ENCODE measurements at places on chromosomes 5 and 9.

DNA sequence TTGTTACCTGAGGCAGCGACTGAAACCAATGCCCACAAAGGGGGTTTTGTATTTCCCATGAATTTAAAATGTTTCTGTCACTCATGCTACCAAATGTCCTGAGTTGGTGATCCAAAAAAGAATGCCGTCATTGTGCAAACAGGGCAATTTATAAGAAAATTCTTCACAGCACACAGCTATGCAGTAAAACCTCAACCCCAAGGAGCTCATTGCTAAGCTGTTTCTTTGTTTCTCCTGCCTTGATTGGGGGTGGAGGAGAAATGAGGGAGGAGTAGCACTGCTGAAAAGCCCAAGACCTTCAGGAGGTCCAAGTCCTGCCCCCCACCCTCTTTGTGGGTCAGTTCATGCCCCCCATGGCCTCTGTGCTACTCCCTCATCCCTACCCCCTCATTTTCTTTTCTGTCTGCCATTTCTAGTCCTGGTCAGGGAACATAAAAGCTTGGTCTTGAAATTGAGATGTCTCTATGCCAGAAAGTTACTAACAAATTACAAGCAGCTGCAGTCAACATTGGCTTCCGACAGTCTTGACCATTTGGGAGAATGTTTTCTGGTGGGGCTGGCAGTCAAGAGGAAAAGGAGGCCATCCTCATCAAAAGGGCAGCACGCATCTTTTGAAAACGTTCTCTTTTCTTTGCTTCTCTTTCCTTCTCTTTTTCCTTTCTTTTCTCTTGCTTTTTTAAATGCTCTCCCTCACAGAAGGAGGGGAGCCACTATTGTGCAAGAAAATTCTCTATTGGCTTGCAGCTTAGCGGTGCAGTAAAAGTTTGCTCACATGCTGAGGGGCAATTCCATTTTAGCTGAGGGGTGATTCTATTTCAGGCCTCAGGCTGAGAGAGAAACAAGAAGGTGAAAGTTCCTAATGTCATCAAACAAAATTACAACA is 133.3 kb downstream of the GCNT1 start:
- no peak for DNase-seq

- no peak for DNase-seq
Measured at GRCh38 chr9:95570150-95570549, 53.4 kb upstream of the PTCH1 start.

DNA sequence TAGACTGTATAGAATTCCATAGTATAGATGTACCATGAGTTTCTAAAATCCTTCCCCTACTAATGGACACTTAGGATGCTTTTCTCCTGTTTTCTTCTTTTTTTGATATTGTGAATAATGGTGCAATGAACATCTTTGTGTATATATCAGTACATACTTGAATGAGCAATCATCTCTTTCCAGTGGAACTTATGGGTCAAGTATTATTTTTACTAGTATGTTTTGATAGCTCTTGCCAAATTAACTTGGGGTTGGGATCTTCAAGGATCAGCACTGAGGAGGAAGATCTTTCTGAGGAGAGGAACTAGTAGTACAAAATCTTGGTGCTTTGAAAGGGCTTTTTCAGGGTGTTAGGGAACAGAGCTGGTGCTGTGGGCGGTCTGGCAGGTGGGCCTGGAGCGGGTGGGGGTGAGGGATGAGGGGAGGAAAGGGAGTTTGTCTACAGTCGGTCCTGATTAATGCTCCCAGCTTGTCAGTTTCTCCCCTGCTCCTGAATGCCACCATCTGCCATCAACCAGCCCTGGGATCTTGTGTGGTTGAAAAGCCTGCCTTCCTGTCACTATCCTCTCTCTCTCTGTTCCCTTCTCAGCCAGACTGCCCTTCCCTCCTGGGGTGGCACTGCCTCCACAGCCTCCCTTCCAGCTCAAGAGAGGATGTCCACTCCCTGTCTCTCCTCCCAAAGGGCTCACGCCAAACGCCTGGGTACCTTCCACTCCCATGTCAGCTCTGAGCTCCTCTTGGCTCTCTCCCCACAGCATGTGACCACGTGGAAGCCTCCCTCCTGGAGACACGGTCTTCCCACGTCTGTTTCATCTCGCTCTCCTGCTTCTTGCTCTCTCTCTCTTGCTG is 185.9 kb downstream of the DAB2IP start:
- DNase-seq, result no peak

GRCh38 chr5:142863856-142864255 is 93.7 kb downstream of the ARHGAP26 start:
- no peak for DNase-seq

DNA sequence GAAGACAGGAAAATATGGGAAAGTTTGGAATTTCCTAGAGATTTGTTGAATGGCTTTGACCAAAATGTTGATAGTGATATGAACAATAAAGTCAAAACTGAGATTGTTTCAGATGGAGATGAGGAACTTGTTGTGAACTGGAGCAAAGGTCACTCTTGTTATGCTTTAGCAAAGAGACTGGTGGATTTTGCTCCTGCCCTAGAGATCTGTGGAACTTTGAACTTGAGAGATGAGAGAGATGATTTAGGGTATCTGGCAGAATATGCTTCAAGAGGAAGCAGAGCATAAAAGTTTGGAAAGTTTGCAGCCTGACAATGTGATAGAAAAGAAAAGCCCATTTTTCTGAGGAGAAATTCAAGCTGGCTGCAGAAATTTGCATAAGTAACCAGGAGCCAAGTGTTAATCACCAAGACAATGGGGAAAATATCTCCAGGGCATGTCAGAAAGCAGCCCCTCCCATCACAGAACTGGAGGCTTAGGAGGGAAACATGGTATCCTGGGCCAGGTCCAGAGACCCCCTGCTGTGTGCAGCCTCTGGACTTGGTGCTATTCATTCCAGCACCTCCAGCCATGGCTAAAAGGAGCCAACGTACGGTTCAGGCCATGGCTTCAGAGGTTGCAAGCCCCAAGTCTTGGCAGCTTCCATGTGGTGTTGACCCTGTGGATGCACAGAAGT is 114.3 kb upstream of the STARD4 start:
- no peak for DNase-seq

GRCh38 chr9:13033959-13034693 is 245.4 kb downstream of the MPDZ start:
- DNase-seq, result no peak

- no peak for DNase-seq
Measured at GRCh38 chr9:20619487-20620200, 2.7 kb downstream of the MLLT3 start.

GRCh38 chr9:86901511-86901910 is 45.8 kb downstream of the GAS1 start:
- DNase-seq, result no peak

DNA sequence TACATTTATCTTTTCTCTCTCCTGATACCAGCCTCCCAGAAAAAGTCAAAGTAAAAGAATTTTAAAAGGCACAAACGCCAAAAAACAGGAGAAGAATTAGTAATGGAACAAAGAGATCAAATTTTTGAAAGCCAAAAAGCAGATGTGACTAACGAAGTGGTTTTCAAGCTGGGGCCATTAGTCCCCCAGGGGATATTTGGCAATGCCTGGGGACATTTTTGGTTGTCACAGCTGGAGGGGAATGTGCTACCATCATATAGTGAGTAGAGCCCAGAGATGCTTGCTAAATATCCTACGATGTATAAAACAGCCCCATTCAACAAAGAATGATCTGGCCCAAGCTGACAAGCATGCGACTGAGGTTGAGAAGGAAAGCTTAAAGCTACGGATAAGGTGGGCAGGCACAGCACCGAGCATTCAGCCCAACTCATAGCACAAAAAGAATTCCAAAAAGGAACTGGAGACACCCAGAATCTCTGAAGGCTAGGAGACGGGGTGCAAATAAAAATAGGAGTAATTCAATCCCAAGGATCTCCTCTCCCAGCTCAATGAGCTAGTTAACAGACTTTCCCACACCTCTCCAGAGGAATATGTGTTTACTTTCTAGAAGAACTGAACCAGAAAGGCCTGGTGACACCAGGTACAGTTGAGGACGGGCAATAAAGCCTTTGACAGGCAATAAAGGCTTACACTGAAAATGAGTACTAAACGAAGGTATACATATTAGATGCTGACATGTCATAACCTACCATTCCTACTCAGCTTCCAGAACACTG is 269.0 kb downstream of the DENND1A start:
- DNase-seq, result no peak

DNA sequence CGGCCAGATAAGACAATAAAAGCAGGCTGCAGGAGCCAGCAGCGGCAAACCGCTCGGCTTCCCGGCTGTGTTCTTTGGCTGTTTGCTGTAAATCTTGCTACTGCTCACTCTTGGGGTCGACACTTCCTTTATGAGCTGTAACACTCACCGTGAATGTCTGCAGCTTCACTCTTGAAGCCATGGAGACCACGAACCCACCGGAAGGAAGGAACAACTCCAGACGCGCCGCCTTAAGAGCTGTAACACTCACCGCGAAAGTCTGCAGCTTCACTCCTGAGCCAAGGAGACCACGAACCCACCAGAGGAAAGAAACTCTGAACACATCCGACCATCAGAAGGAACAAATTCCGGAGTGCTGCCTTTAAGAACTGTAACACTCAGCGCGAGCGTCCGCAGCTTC is 451.7 kb downstream of the AGTPBP1 start:
- DNase-seq, result no peak

DNA sequence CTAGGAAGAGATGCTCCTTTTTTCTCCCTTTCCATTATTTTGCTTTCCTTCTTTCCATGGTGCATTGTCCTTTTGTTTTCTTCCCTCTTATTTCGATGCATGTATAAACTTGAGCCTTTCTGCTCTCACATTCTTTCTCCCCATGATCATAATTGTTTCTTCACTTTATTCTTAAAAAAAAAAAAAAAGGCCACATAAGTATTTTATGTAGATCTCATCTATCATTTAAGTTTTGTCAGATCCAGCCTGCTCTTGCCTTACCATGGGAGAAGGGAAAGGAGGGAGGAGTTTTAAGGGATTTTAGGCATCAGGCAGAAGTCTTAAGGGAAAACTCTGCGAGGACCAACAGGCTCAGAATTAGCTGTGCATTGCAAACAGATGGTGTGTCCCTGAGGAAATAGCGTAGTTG is 11.1 kb downstream of the TGFBR1 start:
- DNase-seq, result no peak

GRCh38 chr5:14186059-14186830 is 43.1 kb downstream of the TRIO start:
- peak; percentile 74 for DNase-seq

- DNase-seq, result no peak
Measured at GRCh38 chr5:74638544-74638969, 2.0 kb downstream of the ENC1 start.

GRCh38 chr5:177366528-177367322 is 9.0 kb downstream of the RGS14 start:
- DNase-seq, result no peak

DNA sequence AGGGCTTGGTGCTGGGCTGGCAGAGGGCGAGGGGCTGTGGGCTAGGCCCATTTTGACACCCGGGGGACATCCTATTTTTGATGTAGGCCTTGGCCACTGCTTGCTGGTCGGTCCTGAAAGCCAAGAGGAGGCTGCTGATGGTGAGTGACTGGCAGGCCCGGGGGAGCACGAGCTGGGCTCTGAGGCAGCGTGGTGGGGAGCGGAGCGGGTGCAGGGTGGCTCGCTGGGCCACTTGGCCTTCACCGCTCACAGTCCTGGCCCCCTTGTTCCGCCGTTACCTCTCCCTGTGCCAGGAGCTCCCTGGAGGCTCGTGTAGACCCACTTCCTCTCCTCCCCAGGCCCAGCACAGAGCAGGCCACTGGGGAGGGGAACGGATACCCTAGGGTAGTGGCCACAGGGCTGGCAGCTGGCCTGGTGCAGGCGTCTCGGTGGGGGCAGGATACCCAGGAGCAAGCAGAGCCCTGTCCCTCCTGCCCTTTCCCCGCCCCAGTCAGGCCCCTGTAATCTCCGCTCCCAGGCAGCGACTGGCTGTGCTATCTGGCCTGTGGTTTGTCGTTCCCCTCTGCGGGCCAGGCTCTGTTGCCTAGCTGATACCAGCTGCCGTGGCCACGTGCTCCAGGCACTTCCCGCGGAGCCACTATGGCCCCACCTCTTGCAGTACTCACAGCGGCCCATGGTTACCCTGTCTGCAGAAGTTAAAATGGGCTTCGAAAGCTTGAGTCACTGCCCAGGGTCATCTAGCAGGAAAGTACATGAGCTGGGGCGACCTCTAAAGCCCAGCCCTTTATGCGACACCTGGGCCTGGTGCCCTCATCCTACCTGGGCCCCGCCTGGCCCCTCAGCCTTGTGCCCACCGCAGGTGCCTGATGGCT is 11.7 kb upstream of the DOLPP1 start:
- no peak for DNase-seq

GRCh38 chr5:10663489-10664179 is 97.4 kb downstream of the DAP start:
- DNase-seq, result no peak

- DNase-seq, result no peak
Measured at GRCh38 chr9:127972236-127972871, 8.4 kb downstream of the EEIG1 start.

- DNase-seq, result no peak
Measured at GRCh38 chr5:72064801-72065570, 42.3 kb upstream of the MAP1B start.

DNA sequence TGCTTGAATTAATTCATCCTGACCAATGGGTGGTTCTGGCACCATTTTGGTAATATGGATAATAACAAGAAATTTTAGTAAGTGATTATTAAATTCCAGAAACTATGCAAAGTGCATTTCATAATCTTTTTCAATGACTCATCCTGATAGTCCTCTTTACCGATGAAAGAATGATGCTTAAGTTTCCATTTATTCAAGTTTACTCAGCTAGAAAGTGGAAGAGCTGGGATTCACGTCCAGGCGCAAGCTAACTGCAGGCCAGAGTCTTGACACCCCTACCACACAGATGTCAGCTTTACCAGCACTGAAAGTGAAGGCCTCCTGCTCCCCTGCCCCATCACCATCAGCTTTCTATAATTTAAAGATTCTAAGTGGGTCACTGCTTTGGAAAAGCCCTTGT is 493.5 kb upstream of the WWC1 start:
- peak; percentile 30 for DNase-seq

DNA sequence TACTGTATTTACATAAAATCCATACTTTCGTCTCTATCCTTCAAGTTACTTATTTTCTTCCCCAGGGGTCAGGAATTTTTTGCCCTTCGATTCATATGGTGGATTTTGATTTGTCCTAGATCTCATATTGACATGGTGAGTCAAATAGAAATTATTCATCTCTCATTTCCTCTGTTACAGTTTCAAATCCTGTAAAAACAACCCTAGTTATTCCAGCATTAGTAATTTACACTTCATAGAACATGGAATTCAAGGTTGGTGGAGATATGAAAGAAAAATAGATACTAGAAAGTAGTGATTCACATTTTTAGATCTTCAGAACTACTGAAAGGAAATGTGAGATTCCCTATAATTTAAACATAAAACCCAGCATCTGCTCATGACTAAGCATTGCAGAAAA is 1331.0 kb upstream of the CDH9 start:
- peak; percentile 64 for DNase-seq

- peak; percentile 16 for DNase-seq
Measured at GRCh38 chr9:6305954-6306563, 22.1 kb upstream of the TPD52L3 start.

- no peak for DNase-seq
Measured at GRCh38 chr5:71977311-71977710, 130.0 kb upstream of the MAP1B start.

- no peak for DNase-seq
Measured at GRCh38 chr5:170597872-170598271, 94.1 kb downstream of the KCNIP1 start.

- no peak for DNase-seq
Measured at GRCh38 chr5:179150011-179150410, 89.8 kb downstream of the ZNF354C start.
